Pulmonary artery endothelial cell (primary cell): ENCODE measurements at places on chromosomes 4 and X.
A peak's percentile ranks its signal among the peaks of the same experiment; 100 is the strongest.

DNA sequence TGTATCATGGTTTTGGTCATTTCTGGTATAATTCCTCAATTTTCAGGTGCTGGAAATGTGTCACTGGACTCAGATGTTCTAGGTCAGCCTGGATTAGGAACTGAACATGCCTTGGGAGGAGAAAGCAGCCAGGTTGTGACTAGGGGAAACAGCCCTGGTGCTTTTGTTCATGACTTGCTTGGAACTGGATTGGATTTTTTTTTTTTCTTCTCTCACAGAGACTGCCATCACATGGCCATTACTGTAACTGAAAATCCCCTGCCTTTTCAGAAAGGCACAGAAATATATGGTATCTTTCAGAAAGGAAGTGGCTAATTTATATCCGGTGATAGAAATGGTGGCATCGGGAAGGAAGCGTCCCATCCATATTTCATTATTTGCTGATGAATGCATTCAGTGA lies 34.6 kb downstream of the SEPTIN11 start:
- peak; percentile 53 for DNase-seq

GRCh38 chr4:61301271-61301670 lies 101.1 kb downstream of the ADGRL3 start:
- DNase-seq = no peak

GRCh38 chr4:128703948-128704347 lies 105.6 kb upstream of the JADE1 start:
- no peak for DNase-seq

DNA sequence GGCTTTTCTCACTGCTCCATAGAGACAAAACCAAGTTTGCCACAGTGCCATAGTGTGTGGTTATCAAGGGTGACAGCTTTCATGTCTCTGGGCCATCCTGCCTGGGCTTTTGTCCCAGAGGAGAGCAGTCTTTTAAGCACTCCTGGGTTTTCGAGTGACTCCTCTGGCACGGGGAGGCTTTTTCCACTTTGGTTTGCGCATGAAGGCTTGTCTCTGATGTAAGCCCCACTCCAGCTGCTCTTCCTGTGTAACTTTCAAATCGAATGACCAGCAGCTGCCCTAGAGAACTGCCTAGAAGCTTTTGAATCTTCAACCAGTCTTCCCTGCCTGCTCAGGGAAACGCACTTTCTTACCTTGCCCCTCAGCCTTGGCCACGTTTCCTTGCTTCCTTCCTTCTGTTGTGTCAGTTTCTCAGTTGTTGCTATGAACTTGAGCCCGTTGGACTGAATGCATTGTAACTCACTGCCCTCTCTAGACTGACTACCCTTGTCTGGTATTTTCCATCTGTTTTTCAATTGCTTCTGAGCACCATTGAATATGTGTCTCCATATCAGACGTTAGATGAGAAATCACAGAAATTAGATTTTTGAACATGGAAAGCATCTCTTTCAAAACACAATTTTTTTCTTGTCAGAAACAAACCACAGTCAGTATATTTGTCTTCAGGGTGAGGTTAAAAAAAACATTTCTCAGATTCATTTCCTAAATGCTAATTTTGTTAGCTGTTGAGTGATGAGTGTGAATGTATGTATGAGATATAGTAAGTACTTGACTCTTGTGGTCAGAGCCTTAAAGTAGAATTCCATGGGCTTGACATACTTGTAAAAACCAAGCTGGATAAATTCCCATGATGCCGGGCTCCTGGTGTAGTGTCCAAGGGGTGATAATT lies 45.3 kb downstream of the SLC9A6 start:
- DNase-seq = peak; percentile 68

DNA sequence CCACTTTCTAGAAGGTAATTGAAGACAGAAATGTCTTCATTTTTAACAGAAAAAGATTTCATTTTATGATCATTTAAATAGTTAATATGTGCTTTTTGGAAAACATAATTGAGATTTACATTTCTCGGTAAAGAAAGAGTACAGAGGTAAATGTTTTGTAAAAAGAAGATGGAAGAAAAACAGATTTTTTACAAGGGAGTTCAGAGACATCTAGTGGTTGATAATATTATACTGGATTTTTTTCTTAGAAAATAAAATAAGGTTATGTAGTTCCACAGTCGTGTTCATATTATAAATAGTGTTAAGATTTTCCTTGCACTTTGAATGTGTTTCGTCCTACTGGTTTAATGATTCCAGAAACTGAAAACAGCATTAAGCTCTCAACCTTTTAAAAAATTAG lies 60.6 kb downstream of the SMARCA1 start:
- no peak for DNase-seq

- DNase-seq = no peak
These were observed 3.4 kb downstream of the FOXO4 start for GRCh38 chrX:71098951-71099506.

DNA sequence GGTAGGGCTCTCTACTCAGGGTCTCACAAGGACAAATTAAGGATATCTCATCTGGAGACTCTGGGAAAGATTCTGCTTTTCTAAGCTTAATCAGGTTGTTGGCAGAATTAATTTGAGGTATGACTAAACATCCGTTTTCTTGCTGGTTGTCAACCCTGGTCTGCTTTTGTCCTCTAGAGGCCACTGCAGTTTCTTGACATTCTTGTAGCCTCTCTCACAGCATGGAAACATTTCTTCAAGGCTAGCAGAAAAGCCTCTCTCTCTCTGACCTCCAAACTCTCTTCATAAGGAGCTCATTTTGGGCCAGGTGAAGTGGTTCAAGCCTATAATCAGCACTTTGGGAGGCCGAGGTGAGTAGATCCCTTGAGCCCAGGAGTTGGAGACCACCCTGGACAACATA lies 749.5 kb upstream of the PCDH7 start:
- no peak for DNase-seq

DNA sequence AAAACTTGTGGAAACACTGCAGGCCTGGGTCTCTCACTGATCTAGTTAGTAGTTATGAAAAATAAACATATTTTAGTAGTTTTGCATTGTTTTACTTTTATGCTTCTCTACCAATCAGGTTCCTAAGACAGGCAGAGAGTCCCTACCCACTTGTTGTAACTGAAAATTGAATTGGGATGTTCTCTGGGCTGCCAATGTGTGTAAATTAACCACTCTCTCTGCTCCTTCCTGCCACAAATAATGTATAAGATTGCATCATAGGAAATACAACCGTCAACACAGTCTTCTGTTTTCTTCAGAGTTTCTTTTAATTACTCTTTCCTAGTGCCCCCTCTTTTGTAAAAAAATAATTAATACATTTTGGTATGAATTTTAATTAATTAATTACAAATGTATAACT lies 677.3 kb downstream of the FSTL5 start:
- DNase-seq = no peak

- no peak for DNase-seq
These were observed 521.5 kb downstream of the BCOR start for GRCh38 chrX:39576041-39576872.

GRCh38 chr4:150255610-150256224 lies 177.5 kb downstream of the DCLK2 start:
- DNase-seq = no peak

DNA sequence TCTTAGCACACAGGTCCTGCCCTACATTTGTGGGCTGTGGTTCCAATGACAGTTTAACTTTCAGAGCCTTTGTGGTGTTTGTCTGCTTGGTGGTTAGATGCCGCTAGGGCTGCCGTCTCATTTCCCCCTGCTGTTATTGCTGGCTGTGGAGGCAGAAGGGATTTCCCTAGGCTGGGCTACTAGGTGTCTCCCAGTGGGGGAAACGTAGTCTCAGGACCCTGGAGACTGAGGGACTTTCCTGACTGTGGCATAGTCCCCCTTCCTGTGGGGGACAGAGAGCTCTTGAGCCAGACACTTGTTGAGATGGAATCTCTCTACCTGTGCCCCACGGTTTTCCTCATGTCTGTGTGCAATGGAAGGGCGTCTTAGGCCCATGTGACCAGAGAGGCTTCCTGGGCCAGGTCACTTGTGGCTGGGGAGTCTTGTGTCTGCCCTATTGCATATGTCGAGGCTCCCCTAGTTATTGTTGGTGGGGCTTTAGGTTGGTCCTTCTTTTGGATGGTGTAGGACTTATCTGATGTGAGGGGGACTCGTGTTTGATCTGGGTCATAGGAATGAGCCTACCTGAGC lies 68.2 kb downstream of the ARHGAP10 start:
- DNase-seq = no peak

DNA sequence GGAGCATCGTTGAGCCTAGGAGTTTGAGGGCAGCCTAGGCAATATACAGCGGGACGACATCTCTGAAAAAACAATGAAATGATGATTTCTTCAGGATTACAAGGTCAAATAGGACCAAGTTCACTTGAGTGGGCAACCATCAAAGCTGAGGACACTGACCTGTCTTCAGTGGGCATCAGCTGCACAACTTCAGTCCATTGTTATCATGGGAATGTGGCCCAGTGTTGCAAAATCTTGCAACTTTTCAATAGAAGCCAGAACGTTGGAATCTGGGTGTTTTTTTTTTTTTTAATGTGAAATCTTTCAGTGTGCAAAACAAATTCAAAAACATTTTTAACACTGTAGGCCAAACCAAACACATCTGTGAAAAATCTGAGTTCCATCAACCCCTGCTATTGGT lies 155.4 kb upstream of the PLAC1 start:
- no peak for DNase-seq

DNA sequence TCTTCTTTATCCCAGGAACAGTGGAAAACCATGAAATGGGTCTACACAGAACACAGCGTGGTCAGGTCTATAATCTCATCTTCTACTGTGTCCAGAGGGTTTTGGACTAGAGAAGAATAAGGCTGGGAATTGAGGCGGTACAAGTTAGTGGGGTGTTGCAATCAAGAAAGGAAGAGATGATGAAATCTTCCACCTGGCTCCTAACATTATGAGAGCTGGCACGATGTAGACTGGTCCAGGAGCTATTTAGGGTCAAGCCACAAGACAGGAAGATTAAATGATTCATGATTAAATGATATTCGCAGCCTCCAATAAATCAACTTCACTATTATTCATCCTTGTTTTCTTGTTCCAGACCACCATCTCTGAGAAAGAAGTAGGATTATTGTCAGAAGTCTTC lies 88.0 kb downstream of the ARSF start:
- no peak for DNase-seq

GRCh38 chrX:21943460-21944135 lies 3.1 kb downstream of the SMS start:
- no peak for DNase-seq

- no peak for DNase-seq
These were observed 176.3 kb upstream of the GK2 start for GRCh38 chr4:79584352-79584751.

DNA sequence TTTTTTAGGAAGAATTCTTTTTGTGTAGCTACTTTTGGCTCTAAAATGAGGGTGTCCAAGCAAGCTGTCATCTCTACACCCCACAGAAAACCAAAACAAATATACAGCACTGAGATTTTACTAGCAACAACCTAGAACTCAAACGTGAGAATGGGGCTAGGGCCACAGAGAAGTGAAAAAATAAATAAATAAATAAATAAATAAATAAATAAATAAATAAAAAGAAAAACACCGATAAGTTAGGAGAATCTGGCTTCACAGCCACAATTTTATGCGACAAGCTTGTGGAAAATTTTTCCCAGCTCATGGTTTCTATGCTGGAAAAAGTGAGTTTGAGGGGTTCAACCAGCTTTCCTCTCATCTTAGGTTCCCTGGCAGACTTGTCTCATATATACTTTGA lies 324.6 kb upstream of the TACR3 start:
- DNase-seq = no peak

- no peak for DNase-seq
These were observed 174.2 kb downstream of the NHS start for GRCh38 chrX:17549107-17549651.

DNA sequence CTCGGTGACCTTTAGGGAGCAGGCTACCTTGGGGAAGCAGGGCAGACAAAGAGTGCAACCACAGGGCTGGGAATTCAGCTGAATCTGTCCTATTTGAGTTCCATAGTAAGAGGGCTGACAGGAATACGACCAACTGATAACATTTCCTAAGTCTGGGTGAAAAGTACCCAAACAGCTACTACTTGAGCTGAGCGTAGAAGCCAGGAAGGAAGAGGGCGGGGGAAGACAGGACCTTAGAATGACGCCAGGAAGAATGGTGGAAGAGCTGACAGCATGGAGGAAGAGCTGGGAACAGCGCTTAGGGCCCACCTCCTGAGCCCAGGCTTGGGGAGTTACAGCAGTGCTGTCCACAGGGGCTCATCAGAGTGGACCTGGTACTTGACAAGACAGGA lies 14.4 kb downstream of the MECP2 start:
- DNase-seq = peak; percentile 49

DNA sequence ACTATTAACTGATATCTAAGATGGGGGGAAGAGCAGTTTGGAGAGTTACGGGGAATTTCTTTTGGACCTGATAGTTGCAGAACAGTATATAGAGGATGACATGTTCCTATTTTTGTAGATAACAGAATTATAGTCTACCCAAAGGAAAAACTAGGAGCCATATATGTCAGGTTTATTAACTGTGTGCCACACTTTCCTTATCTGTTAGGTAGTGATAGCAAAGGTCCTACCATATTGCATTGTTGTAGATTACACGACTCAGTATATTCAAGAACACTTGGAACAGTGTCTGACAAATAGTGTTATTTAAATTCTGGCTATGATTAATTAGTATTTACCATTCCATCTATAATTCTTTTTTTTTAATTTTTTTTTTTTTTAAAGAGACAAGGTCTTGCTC lies 175.3 kb downstream of the NR3C2 start:
- DNase-seq = no peak

DNA sequence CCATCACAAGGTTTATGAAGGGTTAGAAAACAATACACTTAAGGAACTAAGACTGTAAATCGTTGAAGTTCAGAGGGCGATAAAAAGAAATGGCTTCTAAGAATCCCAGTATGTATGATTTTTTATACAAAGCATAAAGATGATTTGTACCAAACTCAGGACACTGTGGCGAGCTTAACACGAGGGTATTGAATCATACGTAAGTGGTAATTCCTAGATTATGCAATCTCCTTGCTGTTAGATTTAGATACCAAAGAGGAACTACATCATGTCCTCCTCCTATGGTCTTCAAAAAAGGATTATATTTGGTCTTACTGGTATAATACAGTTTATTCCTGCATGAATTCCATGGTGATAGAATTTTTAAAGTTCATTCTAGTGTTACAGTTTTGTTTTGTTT lies 23.9 kb downstream of the NFKB1 start:
- DNase-seq = no peak

- no peak for DNase-seq
These were observed 355.0 kb downstream of the RAB28 start for GRCh38 chr4:13129095-13129494.

- no peak for DNase-seq
These were observed 35.6 kb upstream of the GPR34 start for GRCh38 chrX:41653125-41653524.

DNA sequence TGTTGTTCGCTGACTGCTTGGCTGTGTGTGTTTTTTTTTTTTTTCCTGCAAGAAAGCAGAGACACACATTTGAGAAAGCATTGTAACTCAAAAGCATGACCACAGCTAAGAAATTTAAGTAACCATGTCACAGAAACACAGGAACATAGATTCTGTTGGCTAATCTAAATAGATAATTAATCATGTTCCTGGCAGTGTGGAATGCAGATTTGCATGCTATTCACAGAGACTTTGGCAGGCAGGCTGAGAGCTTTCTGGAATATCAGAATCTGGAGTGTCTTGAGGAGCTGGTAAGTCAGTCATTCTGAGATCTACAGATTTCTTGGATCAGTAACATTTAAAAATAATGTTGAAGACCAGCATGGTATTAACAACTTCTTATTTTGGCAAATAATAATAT lies 33.2 kb upstream of the SMS start:
- no peak for DNase-seq

GRCh38 chrX:1751781-1752180 lies 136.9 kb downstream of the ASMT start:
- no peak for DNase-seq
